Stimulated activated effector memory CD8-positive, alpha-beta T cell treated with anti-CD3 and anti-CD28 coated beads, Interleukin-12 subunit alpha, Interleukin-12 subunit beta, amount 100 ng/mL, for 72 hours (primary cell): ENCODE measurements at places on chromosomes 2 and 18.

DNA sequence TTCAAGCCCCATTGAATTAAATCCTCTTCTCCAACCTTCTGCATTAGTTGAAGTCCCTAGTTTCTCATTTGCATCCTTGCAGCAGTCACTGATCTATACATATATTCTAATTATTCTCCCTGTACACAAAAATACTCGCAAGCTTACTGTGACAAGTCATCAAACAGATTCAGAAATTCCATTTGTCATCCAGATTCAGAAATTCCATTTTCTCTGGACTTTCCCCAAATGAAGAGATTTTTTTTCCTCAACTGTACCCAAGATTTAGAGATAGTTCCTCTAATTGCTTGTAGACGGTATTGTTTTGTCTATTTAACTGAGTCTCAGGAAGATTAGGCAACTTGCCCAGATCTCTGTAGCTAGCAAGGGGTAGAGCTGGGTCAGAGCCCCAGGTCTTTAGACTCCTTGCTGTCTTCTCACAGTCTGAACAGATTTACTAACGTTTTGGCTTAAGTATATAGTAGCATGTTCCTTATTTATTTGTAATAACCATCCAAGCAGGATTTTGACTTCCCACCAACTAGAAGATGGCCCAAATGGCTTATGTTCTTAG, 34.2 kb downstream of the RAB12 start:
- DNase-seq, result no peak

DNA sequence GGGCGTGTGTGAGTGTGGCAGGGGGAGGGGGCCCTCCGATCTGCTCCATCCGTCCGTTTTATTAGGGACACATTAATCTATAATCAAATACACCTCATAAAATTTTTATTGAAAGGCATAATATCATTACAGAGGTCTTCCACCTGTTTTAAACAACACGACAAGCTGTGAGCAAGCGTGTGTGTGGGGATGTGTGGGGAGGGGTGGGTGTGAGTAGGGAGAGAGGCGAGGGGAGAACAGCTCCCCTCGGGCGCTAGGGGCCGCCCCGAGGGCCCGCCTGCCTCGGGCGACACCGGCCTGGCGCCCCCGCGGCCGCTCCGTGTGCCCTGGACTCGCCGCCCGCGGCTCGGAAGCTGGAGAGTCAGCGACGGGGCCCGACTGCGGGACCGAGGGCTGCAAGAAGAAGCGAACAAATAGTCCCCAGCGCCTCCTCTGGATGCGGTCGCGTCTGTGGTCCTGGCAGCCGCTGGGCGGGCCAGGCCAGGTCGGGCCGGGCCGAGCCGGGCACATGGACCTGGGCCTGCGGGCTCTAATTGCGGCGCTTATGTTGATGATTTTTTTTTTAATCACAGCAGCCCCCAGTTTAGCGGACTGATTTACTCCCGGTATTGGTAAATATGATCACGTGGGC, 352 bp upstream of the HOXD9 start:
- no peak for DNase-seq

- no peak for DNase-seq
These were observed 219.5 kb upstream of the TANK start for GRCh38 chr2:160940699-160941098.

DNA sequence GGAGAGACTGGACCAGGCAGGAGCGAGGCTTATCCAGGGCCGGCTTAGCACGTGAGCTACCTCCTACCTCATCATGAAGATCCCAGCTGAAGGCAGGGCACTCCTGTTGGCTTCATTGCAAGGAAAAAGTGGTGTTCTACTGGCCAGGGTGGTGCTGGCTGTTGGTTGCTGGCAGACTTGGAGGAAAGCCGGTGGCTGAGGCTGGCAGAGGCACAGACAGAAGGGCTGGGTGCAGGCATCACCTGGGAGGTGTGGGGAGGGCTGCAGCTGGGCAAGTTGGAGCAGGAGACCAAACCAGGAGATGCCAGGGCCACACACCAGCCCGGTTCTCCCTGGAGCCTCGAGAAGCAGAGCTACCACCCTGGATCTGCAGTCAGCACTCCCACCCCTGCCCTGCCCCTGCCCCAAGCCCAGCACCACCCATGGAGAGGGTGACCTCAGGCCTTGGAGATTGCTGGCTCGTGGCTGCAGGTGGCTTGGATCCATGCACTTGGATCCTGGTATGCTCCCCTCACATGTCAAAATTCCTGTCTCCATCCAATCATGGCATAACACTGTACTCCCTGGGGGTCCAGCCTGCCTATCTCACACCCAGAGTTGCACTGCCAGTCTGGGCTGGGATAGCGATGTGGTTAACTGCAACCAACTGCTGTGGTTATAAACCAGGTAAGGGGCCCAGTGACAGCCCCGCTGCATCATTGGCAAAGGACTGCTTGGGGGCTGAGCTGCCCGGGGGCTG, 49.7 kb downstream of the GLI2 start:
- no peak for DNase-seq

DNA sequence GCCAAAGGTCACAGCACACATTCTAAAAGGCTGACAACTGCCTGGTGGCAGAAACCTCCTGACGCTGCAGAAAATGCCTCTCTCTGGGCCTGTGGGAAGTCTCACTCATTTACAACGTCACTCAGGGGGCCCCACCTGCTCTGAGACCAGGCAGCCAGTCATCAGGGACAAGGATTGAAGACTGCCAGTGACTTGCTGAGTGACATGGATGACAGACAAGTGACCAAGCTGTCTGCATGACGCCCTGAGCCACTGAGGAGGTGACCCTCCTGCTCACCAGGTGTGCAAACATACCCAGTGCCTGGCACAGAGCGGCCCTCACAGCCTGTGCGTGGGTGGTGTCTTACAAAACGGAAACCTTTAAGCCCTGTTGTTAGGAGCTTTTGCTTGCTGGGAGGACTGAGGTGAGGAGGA, 392.4 kb downstream of the TNS1 start:
- DNase-seq, result peak; percentile 4

DNA sequence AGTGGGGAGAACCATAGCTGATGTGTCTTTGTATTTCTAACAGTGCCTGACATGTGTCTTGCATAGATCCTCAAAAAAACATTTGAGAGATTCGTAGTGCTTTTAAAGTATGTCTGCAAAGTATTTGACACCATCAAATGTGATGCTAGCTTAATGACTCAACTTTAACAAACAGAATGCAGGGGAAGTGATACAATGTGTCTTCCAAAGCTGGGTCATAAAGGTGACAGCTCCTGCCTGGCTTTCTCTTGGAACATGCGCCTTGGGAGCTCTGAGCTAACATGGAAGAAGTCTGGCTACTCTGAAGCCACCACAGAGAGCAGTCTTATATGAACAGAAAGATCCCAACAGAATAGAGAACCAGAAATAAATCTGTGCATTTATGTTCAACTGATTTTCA, 78.2 kb downstream of the C1D start:
- no peak for DNase-seq

DNA sequence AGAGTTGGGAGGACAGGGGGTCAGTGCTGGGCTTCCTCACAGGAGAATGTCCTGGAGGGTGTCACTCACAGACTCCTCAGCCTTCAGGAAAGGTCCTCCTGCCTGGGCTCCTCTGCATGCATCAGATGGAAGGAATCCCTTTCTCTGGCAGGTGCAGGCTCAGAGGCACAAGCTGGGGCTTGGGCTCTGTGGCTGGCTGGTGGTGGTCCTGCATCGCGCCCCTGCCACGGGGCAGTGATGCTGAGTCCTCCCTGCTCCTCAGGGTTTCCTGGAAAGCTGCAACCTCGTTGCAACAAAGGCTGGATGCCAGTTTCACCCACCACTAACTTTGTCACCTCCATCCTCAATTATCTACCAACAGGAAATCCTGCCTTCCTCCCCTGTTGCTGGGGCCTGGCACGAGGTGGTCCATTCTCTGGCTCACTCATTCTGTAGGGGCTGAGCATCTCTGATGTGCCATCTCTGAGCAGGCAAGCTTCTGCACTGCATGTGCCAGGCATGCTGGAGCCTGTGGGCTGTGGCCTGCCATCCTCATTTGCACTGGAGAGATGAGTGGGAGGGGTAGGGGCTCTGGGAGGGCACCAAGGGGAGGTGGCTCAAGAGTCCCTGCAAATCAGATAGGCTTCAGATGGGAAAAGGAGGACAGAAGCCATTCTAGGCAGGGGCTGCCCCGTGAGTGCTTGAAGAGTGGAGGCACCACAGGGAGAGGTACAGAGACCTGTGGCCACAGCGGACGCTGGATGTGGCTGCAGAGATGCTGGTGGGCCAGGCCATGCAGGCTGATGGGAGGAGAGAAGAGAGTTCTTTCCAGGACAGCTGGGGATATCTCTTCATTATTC, 272.6 kb upstream of the HS6ST1 start:
- DNase-seq, result no peak
